ENCODE measurements at places on chromosomes 13 and 19.

GRCh38 chr13:104301171-104301975 is 1235.2 kb upstream of the SLC10A2 start:
- DNase-seq, result no peak

DNA sequence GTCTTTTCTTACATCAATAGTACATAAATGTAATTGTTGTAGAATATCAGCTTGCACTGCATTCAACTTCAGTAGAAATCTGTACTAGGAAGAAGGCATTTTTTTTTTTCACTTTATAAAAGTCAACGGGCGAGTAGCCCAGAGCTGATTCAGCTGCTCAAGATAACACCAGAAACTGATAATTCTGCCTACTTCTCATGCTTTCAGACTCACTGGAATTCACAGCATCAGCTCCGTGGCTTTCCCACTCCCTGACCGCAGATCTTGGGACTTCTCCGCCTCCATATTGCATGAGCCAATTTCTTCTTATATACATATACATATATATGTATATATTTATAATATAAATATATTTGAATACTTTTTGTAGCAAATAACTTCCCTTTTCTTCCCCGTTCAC is 263.1 kb upstream of the RXFP2 start:
- no peak for DNase-seq

DNA sequence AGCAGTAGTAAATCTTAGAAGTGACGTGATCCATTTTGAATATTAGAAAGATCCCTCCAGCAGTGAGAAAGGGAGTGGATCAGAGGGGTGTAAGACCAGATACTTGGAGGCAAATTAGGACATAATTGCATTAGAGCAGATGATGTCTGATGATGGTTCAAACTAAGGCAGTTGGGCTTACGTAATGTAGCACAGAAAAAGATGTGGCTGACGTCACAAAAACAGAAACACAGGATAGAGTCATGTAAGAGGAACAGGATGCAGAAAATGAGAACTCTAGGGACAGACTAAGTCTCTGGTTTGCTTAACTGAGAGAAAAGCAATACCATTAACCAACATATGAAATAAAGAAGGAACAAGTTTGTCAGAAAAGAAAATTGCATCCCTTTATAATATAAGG is 392.5 kb upstream of the DACH1 start:
- no peak for DNase-seq

DNA sequence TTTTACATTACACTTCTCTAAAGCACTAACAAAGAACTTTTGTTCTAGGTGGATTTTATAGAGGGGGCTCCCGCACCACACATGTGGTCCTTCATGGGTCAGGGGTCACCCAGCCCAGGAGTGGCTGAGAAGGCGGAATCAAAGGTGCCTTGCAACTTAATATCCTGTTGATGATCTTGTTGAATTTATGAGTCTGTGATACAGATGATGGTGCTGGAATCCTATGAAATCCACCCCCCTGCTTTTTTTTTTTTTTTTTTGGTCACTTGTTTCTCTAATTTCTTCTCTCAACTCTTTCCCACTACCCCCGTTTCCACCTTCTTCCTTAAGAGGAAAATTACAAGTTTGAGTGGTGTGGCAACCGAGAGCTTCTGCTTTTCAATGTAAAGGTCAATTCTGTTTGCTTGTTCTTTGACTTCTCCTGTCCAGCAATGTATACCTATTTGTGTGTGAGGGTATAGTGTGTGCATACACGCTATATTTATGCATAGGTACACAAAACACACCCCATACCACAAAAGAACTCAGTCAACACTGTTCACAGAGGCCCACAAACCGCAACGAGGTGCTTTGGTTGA is 4.2 kb upstream of the ZIC2 start:
- no peak for DNase-seq

DNA sequence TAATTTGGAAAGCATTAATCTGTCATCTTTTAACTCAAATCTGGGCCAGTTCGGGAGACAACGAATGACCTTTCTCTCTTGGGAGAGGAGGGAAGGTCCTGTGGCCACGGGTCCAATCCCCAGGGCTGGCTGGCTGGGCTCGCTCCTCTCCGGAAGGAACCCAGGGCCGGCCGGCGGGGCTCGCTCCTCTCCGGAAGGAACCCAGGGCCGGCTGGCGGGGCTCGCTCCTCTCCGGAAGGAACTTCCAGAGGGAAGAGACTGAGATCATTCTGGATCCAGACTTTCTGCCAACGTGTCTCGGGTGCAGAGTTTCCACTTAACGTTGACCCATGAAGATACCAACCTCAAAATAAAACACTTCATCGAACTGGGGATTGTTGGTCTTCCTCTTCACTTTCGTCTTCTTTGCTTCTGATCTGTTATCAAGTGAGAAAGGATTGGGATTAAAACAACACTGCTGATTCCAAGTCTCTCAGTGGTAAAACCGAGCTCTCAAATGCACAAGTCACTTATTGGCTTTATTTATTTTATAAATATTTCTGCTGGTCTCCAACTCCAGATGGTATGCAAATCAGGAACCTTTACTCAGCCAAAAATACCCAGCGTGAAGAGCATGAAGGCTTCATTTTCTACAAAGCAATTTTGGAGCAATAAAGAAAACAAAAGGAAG is 53.3 kb upstream of the C13orf46 start:
- DNase-seq, result no peak

GRCh38 chr19:46615966-46616365 is 8.9 kb downstream of the PTGIR start:
- DNase-seq, result no peak

DNA sequence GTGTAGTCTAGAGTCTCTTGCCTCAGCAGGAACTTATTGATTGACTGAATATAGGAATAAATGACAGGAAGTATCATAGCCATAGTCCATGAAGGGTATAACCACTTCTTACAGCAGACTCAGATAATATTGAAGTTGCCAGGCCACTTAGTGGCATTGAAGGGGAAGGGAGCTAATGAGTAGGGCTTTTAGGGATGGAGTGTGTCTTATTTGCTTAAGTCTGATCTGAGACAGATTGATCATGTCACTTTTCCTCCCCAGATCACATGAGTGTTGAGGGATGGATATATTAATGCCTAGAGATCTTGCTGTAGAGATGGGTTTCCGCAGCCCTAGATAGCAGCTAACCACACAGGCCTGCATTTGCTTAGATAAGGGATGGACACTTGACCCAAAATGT is 62.2 kb upstream of the NBEA start:
- DNase-seq, result no peak

DNA sequence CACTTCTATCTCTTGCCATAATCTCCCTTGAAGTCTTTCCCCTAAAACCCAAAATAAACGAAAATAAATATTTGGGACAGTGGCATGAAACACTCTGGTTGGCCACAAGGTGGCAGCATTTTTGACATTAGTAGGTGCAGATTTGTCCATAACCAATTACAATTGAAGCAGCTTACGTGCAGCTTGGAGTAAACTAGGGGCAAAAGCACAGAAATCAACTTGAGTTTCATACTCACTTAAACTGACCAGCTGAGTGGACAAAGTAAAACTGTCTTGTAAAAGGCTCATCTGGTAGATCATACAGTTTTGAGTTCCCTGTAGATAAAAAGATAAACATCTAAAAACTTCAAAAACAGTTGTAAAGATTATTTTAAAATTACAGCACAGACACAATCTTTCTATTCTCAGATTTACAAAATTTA is 18.8 kb downstream of the PDCD5 start:
- peak; percentile 5 for DNase-seq

- DNase-seq, result no peak
Measured at GRCh38 chr13:108827646-108828045, 198.2 kb downstream of the MYO16 start.

- DNase-seq, result no peak
Measured at GRCh38 chr19:15220833-15221232, 11.4 kb downstream of the EPHX3 start.

GRCh38 chr19:40255619-40256166 is 29.2 kb upstream of the CCNP start:
- no peak for DNase-seq

- DNase-seq, result no peak
Measured at GRCh38 chr13:60654415-60654814, 257.4 kb downstream of the TDRD3 start.

- DNase-seq, result no peak
Measured at GRCh38 chr13:27011661-27012060, 159.9 kb downstream of the USP12 start.

- no peak for DNase-seq
Measured at GRCh38 chr13:75385708-75386083, 96.3 kb downstream of the TBC1D4 start.
